ENCODE measurements at places on chromosomes 5 and 9. TPM values are rescaled to one million over a fixed set of nuclear protein-coding genes. Genes with fewer than 3 reads are reported as not detected.

GRCh38 chr5:125343015-125343414, 596.6 kb upstream of the ZNF608 start:
- H3K27ac ChIP-seq, result no peak overlapping the region
- no peaks in the 10 kb centered on the region for H3K4me1 ChIP-seq
- DNase-seq, result no peak
- H3K27me3 ChIP-seq, result no peaks in the 10 kb centered on the region
- no peak overlapping the region for H3K4me3 ChIP-seq
- H3K36me3 ChIP-seq, result no peaks in the 10 kb centered on the region

- H3K4me3 ChIP-seq, result no peak overlapping the region
- H3K27ac ChIP-seq, result peak overlapping the region; percentile 1
- H3K36me3 ChIP-seq, result no peaks in the 10 kb centered on the region
- no peaks in the 10 kb centered on the region for H3K27me3 ChIP-seq
Observed at GRCh38 chr9:4686112-4686511, 6.7 kb downstream of the CDC37L1 start.

DNA sequence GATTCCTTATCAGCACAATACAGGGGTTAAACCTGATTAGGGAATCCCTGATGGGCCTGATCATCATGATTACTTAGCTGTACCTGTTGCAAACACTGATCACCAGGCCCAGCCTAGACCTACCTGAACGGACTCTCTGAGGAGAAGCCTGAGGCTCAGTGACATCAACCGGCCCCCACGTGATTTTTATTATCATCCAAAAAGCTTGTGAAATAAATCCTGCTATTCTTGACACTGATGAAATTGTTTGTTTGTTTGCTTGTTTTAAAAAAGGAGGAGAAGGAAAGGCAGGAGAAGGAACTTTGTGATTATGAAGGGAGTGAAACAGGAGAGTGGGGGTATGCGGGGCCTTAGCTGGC, 18.1 kb downstream of the LCP2 start:
- H3K4me3 ChIP-seq, result no peak overlapping the region
- no peaks in the 10 kb centered on the region for H3K36me3 ChIP-seq
- H3K27me3 ChIP-seq, result no peaks in the 10 kb centered on the region
- peak overlapping the region; percentile 38 for H3K27ac ChIP-seq
- peaks cover 10% of the 10 kb centered on the region for H3K4me1 ChIP-seq

GRCh38 chr9:85155352-85155751, 485.8 kb downstream of the NTRK2 start:
- no peaks in the 10 kb centered on the region for H3K36me3 ChIP-seq
- no peaks in the 10 kb centered on the region for H3K27me3 ChIP-seq
- no peak overlapping the region for H3K4me3 ChIP-seq
- no peaks in the 10 kb centered on the region for H3K4me1 ChIP-seq
- no peak overlapping the region for H3K27ac ChIP-seq

DNA sequence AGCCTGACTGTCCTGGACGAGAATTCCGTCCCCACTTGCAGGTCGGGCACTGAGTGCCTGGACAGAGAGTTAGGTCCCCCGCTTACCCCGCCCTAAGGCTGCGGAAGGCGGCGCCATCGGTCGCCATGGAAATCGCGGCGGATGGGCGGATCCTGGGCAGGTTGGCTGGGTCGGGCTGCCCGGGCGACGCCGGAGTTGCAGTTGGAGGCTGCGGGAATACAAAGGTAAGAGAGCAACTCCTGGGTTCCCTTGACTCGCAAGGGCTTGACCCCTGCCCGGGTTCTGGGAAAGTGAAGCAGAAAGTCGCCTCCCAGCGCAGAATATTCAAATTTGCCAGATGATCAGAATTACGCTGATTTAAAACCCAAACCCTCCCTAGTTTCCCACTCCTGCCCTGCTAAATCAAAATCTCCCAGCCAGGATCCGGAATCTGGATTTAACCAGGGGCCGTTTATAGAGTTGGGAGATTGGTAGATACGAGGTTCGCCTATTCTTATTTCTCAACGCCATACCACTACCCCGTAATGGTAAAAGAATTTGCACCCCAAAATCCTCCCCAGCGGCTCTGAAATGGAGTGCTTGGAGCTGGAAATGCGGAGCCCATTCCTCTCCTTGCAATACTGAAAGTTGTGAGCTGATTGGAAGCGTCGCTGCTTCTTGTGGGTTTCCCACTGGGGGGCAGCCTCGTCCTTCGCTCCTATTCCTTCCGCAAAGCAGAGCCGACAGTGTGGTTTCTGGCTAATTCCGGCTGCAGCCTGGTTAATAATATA, 156.4 kb upstream of the RASEF start:
- H3K27me3 ChIP-seq, result no peaks in the 10 kb centered on the region
- peak overlapping the region; percentile 54 for H3K27ac ChIP-seq
- no peak for DNase-seq
- H3K4me3 ChIP-seq, result peak overlapping the region; percentile 72
- no peaks in the 10 kb centered on the region for H3K36me3 ChIP-seq

GRCh38 chr5:173572431-173573125, 43.9 kb downstream of the BOD1 start:
- H3K27me3 ChIP-seq, result no peaks in the 10 kb centered on the region
- H3K4me1 ChIP-seq, result no peaks in the 10 kb centered on the region
- DNase-seq, result no peak
- no peak overlapping the region for H3K27ac ChIP-seq
- H3K36me3 ChIP-seq, result no peaks in the 10 kb centered on the region

DNA sequence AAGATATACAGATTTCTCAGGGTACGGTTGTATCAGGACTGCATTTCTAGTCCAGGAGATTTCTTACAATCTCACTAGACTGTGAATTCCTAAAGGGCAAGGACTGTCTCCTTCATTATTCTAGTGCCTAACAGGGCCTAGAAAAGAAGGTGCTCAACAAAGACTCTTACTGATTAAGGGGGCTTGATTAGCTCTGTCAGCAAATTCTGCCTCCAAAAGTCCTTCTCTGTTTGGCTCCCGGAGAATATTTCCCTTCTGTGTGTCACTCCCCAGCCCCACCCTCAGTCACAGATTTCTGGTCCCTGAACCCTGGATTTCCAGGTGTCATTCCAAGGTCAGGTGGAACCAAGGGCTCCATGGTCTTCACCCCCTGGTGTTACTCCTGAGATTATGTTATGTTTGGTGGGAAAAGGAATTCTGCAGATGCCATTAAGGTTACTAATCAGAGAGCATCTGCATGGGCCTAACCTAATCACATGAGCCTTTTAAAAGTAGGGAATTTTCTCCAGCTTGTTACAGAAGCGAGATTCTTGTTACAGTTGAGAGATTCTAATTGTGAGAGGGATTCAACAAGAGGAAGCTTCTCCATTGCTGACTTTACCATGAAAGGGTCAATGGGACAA, 167.7 kb upstream of the LHFPL2 start:
- no peaks in the 10 kb centered on the region for H3K36me3 ChIP-seq
- no peaks in the 10 kb centered on the region for H3K4me1 ChIP-seq
- no peak for DNase-seq
- no peak overlapping the region for H3K27ac ChIP-seq
- no peaks in the 10 kb centered on the region for H3K27me3 ChIP-seq

- H3K4me3 ChIP-seq, result no peak overlapping the region
- peaks cover 22% of the 10 kb centered on the region for H3K4me1 ChIP-seq
Observed at GRCh38 chr5:72857396-72857795, 40.9 kb downstream of the TNPO1 start.

DNA sequence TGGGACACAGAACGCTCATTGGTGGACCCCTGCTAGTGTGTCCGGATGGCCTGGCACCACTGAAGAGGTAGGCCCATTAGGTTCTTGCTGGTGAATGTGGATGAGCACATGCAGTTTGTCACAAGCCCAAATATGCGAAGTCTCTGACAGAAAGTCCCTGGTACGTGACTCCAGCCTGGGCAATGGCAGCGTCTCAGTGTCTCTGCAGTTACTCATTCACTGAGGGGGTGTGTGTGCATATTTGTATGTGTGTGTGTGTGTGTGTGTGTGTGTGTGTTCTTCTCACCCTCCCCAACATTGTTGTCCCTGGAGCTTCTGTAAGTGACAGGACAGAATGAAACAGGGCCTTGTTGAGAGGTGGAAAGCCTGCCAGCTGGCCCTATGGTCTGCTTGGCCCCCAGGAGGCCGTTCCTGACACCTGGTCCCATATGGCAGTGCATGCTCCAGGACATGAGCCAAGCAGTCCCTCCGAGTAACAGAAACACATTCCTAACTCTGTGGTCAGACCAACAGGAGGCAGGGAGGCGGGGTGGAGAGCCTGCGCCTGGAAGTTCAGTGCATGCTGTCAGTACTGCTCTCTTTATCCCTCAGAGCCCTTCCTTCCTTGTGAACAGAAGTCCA, 169.9 kb downstream of the SLC28A3 start:
- no peak overlapping the region for H3K27ac ChIP-seq
- no peaks in the 10 kb centered on the region for H3K36me3 ChIP-seq
- peaks cover 5% of the 10 kb centered on the region for H3K4me1 ChIP-seq
- no peak overlapping the region for H3K4me3 ChIP-seq
- DNase-seq, result peak; percentile 34

DNA sequence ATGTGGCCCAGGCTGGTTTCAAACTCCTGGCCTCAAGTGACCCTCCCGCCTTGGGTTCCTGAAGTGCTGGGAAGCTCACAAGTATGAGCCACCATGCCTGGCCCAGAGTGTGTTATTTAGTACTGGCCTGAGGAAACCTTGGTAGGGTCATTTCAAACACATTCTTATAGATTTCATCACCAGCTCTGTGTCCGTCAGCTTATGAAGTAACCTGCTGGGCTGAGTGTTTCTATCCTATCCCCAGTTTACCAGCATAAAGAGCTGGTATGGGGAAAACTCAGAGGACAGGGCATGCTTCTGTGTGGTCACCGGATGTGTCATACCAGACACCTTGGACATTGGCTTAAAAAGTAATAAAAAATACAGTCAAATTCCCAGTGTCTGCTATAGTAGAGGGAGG, 45.3 kb downstream of the PTPN3 start:
- DNase-seq, result no peak
- no peaks in the 10 kb centered on the region for H3K4me1 ChIP-seq
- no peaks in the 10 kb centered on the region for H3K27me3 ChIP-seq
- H3K36me3 ChIP-seq, result peaks cover 16% of the 10 kb centered on the region
- H3K27ac ChIP-seq, result no peak overlapping the region

DNA sequence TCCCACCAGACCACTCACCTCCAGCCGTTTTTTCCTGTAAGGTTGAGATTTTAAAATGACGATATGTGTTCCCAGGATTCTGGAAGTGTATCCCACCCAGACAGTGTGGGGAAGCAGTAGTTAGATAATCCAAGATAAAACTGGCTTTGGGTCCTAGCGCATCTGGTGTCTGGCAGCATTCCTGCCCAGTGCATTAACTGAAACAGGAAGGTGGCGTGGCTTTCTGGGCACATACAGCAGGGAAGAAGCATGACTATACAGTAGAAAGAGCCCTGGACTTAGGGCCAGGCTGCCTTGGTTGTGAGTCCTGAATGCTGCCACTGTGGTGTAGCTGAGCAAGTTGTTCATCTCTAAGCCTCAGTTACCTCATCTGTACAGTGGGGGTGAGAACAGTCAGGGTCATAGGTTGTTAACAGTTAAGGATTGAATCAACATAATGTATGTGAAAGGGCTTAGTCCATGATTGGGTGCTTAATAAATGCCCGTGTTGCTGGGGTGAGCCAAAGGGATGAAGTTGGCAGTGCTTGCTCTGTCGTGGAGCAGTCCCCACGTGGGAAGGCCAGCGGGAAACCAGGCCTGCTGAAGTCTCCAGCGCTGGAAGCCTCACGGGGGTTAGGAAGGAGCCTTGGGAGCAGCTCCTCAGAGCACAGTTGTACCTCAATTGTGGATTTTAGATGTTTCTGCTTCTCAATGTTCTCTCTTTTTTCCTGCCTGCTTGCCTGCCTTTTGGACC, 18.0 kb downstream of the CLTA start:
- H3K4me3 ChIP-seq, result no peak overlapping the region
- H3K27me3 ChIP-seq, result no peaks in the 10 kb centered on the region
- H3K4me1 ChIP-seq, result peaks cover 60% of the 10 kb centered on the region
- H3K36me3 ChIP-seq, result peaks cover 30% of the 10 kb centered on the region
- H3K27ac ChIP-seq, result peak overlapping the region; percentile 43

- H3K4me3 ChIP-seq, result no peak overlapping the region
- no peaks in the 10 kb centered on the region for H3K4me1 ChIP-seq
- no peaks in the 10 kb centered on the region for H3K27me3 ChIP-seq
Observed at GRCh38 chr5:51559339-51559738, 176.1 kb downstream of the ISL1 start.

OR1Q1 gene
- not detected for total RNA-seq

MGAT4B gene
- total RNA-seq, result 87.7 TPM

NUDCD2 gene
- 5.5 TPM for total RNA-seq

CAPSL gene
- total RNA-seq, result not detected

CDC42SE2 gene
- total RNA-seq, result 38.0 TPM

HAND1 gene
- not detected for total RNA-seq
